ENCODE measurements at places on chromosomes 11 and 22.

DNA sequence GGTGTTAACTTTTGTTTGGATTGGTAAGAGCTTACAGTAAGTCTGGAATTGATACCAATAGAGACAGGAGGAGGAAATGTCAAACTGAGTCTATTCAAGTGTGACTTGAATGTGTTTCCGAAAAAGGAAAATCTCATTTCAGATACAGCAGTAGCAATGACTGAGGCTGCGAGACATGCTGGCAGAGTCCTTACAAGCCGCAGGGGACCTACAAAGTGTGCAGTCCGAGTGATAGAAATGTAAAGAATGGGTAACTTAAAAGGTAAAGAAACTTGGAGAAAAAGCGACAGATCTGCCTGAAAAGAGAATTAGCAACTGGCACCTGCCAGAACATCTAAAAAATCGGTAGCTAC is 444 bp downstream of the CWF19L2 start:
- DNase-seq, result no peak

DNA sequence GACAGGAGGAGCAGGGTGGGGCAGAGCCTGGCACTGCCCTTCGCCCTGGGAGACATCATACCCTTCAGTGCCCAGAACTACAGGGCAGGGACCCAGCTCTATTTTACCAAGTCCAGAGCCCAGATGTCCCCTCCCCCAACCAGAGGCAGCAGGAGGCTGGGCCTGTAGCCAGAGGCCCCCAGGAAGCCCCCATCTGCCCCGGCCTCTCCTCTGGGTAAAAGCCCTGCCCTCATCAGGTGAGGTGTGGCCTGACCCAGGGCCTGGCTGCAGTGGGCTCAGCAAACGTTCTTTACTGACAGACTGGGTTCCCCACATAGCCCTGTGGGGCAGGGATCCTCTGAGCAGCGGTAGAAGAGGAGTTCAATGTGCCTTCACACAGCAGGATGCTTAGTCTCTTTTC is 51.8 kb upstream of the SLC22A12 start:
- no peak for DNase-seq

DNA sequence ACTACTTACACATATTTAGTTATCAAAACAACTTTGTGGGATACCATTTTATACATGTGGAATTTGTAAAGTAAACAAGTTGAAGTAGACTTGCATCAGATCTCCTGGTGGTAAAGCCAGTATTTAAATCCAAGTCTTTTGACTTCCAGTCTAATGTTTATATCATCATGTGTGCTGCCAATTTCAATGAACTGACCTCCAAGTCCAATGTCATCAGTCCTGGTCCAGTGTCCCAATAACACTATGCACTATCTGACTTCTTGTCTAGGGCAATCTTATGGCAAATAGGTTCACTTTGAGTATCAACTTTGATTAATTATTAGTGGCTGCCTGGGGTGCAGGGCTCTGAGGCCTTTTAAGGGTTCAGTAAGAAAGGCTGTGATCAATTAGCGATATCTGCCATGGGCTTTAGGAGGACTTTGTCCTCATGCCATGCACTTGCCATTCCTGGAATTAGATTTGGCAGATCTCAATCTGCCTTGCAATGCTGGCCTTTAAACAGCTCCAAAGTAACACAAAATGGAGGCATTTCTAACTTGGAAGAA is 9.6 kb upstream of the PTS start:
- DNase-seq, result no peak

GRCh38 chr11:114258696-114259095 is 37.5 kb upstream of the NNMT start:
- DNase-seq, result peak; percentile 74

GRCh38 chr11:133014337-133014736 is 518.0 kb downstream of the OPCML start:
- no peak for DNase-seq

DNA sequence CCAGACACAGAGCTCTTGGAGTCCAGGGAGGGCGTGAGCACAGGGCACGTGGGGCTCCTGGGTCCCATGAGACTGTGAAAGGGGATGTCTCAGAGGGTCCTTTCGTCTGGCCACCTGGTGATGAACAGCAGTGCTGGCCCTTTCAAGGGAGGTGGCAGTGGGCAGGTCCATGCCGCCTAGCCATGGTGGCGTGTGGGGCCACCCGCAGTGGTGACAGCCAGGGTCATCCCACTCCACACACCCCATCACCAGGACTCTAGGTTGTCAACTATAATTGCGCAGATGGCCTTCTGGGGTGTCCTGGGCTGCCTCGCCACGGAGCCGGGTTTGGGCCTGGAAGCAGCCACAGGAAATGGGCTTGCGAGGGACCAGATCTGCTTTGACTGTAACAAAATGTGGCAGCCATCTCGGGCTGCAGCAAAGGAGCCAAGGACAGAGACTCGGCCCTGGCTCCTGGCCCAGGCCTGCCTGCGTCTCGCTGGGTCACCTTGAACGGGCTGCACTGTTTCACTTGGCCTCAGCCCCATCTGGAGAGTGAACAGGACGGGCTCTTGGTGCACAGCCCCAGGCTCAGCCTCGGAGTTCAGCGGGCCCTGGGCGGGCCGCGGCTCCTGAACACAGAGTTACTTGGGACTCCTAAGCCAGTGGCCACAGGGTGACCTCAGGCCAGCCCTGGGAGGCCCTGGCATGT is 1350.5 kb downstream of the BRD1 start:
- no peak for DNase-seq

- no peak for DNase-seq
Measured at GRCh38 chr22:30926706-30927105, 41.9 kb downstream of the MORC2 start.

GRCh38 chr11:60498853-60499252 is 6.3 kb downstream of the MS4A12 start:
- no peak for DNase-seq

DNA sequence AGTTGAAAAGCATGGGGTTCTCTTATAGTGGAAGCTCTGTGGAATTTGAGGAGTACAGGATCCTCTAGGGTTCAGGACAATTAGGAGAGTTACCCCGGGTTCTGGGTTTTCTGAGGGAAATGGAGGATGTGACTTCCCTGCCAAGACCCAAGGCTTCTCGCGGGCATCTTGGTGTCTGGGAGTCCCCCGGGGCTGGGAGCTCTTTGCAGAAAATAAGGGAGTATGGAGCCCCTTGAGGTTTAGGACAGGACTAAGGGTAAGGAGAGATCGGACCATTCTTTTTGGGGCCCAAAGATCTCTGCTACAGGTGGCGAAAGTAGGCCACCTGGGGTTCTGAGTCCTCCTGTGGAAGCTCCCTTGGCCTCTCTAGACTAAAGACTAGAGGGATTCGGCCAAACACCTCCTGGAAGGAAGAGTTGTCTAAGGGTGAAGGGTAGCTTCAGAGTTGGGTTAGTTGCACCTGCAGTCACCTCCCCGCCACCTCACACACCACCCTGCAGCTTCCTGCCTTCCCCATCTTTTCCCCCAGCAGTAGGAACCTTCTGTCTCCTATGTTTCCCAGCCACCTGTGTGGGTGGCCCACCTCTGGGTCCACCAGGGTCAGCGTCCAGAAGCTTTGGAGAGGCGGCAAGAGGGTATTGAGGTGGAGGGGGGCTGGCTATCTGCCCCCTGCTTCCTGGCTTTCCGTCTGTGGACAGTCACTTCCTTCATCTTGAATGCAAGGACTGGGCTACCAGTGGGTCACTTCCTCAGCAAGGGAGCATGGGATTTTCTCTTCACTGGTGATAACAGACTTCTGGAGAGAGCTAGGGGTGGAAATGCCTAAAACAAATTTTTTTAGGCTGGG is 908 bp downstream of the LIMK2 start:
- no peak for DNase-seq

GRCh38 chr22:34877506-34877905 is 188.5 kb upstream of the ISX start:
- no peak for DNase-seq

DNA sequence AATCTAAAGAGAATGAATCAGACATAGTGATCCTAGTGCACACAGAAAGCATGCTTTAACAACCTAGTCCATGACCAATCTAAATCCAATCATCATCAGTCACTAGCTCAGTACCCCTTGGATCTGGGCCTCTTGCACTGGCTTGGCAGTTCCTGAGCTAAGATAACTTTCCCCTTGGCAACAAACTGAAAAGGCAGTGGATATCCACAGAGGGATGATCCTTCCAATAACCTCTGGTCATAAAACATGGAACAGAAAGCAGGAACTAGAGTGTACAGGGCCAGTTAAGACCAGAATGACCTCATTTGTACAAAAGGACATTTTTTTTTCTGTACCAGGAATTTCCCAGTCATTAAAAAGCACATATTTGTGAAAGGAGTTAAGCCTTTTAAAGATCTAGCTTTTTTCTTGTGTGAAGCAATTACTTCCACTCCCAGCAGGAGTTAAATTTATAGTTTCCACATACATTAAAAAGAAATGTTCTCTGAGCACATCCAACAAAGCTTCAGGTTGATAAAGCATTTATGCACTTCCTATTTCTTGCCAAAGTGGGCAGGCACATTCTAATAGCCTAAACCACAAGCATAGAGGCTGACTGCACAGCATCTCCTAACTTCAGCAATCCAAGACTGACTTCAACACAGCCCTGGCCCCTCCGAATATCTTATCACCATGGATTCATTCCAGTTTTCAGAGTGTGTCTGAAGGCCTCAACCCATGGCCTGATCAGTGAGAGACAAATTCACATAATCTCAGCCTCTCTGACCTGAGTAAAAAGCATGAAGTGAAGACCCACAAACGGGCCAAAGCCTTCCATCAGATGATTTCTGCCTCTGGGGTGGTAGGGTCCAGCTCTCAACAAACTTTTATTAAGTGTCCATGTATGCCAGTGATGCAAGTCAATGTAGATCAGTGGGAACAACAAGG is 29.9 kb downstream of the GUCY1A2 start:
- no peak for DNase-seq

DNA sequence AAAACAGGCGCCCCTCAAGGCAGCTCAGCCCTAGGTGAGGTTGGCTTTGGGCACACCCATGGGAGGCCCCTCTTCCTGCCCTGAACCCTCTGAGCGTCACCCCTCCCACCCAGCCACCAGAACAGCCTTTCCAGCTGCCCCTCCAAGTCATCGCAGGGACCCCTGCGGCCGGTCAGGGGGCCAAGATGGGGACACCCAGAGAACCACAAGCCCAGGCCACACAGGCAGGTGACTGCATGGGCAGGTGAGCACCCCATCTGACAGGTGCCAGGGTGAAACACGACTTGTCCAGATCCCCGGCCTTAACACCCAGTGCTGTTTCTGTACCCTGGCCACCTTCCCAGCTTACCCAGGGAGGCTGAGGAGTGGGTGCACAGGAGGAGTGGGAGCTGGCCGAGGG is 24.6 kb upstream of the GRAMD4 start:
- no peak for DNase-seq

- DNase-seq, result no peak
Measured at GRCh38 chr11:36062796-36063365, 119.0 kb downstream of the LDLRAD3 start.

- no peak for DNase-seq
Measured at GRCh38 chr22:30511109-30511508, 5.6 kb upstream of the SEC14L4 start.
